Activated T-cell treated with anti-CD3 and anti-CD28 coated beads, Interleukin-2, amount 50 U/mL, for 48 hours (primary cell): ENCODE measurements at places on chromosomes 3 and 15.

DNA sequence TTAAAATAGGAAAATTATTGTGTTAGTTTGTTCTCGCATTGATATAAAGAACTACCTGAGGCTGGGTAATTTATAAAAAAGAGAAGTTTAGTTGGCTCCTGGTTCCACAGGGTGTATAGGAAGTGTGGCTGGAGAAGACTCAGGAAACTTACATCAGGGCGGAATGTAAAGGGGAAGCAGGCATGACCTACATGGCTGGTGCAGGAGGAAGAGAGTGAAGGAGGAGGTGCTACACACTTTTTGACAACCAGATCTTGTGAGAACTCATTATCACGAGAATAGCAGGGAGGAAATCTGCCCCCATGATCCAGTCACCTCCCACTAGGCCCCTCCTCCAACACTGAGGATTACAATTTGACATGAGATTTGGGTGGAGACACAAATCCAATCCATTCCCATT lies 490.7 kb downstream of the RBMS3 start:
- no peak for DNase-seq

GRCh38 chr3:108528459-108529252 lies 18.3 kb upstream of the MYH15 start:
- no peak for DNase-seq

- DNase-seq = peak; percentile 38
These were observed 87.3 kb upstream of the C15orf61 start for GRCh38 chr15:67433495-67434099.

- no peak for DNase-seq
These were observed 54.8 kb downstream of the ARHGEF26 start for GRCh38 chr3:154176036-154176435.

GRCh38 chr3:39903253-39903652 lies 93.8 kb downstream of the MYRIP start:
- no peak for DNase-seq

GRCh38 chr3:45892161-45892560 lies 5.8 kb downstream of the CCR9 start:
- no peak for DNase-seq

- no peak for DNase-seq
These were observed 399.0 kb upstream of the ARRDC4 start for GRCh38 chr15:97561529-97561928.

DNA sequence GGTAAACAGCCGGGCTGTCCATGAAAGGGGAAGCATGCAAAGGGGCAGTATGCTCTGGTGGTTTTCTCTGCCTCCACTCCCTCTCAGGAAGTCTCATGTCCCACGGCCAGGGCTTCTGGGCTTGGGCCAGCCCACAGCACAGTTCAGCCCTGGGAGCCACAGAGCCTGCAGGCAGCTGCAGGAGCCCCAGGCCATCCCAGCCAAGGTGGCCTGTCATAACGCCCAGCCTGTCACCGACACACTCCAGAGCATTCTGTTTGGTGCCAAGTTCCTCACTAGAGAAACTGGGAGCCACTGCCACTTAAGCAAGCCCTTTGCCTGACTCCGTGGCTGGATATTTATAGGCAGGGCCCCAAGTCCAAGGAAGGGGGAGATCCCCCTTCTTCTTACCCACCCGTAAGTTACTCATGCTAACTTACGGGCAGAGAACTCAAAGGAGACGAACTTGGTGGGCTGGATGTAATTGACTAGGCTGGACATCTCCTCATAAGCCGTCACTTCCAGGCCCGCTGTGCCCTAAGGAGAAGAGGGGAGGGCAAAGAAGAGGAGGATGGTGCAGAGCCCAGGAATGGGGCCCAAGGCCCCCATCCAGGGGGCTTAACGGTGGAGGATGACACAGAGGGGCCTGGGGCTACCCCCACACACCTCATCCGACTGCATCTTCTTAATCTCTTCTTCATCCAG lies 11.7 kb downstream of the PLCB2 start:
- no peak for DNase-seq

DNA sequence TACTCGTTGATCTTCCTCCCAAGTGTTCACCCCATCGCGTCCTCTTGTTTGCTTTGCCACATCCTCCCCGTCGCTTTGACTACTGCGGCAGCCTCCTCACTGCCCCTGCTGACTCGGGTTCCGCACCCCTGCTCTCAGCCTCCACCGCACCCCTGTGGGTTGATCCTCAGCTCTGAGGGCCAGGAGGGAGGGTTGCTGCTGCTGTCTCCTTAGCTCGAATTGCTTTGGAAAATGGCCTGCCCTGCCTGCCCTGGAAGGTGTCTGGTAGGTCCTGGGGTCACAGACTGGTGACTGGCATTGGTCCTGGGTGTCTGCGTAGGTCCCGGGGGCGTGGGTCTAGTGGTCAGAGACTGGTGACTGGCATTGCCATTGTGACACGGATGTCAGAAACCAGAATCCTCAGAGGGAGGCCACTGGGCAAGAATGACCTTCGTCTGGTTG lies 9.4 kb downstream of the MUC4 start:
- DNase-seq = peak; percentile 54

DNA sequence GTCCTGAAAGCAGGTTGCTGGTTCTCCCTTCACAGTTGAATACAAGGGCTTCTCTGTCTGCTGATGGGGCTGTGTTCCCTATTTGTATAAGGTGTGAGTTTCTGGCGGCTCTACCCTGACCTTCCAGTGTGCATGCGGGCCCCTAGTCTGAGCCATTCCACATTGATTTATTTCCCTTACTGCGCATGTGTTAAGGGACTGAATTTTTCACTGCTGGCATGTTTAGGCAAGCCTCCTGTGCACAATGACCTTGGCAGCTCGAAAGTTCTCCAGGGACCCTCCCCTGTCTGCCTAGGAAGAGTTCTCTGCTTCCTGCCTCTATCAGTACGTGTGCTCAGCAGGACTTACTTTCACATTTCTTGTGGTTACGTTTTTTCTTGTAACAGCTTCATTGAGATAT lies 11.4 kb downstream of the TRAK1 start:
- DNase-seq = no peak

DNA sequence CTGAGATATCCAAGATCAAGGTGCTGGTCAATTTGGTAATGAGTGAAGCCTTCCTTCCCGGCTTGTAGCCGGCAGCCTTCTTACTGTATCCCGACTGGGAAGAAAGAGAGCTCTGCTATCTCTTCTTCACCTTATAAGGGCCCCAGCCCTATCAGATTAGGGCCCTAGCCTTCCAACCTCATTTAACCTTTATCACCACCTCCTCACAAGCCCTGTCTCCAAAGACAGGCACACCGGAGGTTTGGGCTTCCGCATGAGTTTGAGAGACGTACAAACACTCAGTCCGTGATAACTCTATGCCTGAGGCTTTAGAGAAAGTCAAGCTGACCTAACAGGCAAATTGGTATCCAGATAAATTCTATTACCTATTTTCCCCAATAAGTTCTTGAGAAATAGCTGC lies 243.9 kb downstream of the OPA1 start:
- no peak for DNase-seq

GRCh38 chr15:63985221-63986184 lies 60.8 kb downstream of the DAPK2 start:
- no peak for DNase-seq

- DNase-seq = no peak
These were observed 129.8 kb downstream of the SLC25A26 start for GRCh38 chr3:66350601-66351000.

GRCh38 chr3:183688874-183689273 lies 8.7 kb upstream of the YEATS2 start:
- DNase-seq = no peak

- DNase-seq = no peak
These were observed 50.1 kb downstream of the GPR176 start for GRCh38 chr15:39869858-39870515.

GRCh38 chr3:50068134-50068533 lies 20.6 kb upstream of the RBM5 start:
- no peak for DNase-seq

DNA sequence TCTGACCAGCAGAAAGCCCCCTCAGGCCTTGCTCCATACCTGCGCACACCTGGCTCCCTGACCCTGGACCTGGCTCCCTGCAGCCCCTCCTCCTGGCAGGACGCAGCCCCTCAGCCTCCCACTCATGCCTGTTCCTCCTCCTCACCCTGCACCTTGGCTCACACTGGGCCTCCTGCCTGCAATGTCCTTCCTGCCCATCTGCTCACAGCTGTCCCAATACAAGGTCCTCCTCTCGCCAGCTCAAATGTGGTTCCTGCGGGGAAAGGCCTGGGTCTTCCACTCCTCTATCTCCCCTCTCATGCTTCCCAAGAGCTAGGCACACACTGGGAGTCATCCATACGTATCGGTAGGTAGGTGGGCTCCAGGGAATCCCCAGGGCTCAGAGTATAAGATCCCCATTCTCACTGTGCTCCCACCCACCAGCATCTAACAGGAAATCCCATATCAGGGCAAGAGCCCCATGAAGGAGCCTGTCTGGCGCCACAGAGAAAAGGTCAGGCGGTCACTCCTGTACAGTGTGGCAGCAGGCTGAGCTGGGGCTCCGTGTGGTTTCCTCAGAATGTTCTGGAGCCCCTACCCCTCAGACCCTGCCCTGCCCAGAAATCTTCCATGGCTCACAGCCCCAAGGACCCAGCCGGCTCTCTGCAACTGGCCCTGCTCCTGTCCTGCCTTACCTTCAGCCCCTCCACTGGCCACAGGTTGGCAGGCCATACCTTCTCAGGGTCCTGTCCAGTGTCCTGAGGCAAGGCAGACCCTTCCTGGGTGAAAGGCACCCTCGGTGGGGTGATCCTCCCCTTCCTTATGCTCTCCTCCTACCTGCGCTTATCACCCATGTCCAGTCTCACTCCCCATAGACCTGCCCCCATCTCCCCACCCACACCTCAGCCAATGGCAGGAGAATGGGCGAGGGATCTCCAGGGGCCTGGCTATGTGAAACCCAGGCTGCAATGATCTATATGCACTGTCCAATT lies 10.9 kb downstream of the PLCD1 start:
- DNase-seq = no peak

GRCh38 chr15:66038387-66039116 lies 169.3 kb downstream of the RAB11A start:
- no peak for DNase-seq

DNA sequence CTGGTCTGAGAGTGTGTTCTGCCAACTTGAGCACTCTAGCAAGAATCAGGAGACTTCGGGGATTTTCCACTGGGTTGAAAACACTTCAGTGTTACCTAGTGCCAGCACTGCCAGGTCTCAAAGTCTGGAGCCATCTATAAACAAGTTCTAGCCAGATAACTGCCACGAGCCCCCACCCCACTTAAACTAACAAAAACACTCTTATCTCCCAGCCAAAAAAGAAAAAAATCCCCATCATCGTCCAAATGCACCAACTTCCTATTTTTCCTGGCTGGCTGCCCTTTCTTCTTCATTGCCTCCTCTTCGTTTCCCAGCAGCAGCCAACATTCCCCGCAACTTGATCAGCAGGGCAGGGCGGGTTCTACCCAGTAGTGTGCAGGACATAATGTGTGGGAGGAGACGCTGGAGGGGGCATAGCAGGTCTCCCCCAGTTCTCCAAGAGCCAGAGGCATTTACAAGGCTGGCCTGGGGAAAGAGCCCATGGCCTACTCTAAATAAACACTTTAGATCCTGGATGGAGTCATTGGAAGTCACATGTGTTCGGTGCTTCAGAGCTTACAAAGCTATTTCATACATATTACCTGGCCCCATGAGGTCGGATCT lies 29.5 kb downstream of the C2CD4B start:
- no peak for DNase-seq

GRCh38 chr3:44400771-44401170 lies 62.2 kb downstream of the TCAIM start:
- no peak for DNase-seq

- DNase-seq = no peak
These were observed 43.8 kb downstream of the TKT start for GRCh38 chr3:53211706-53212702.

- DNase-seq = no peak
These were observed 35.0 kb upstream of the ABHD17C start for GRCh38 chr15:80660119-80660518.

- DNase-seq = no peak
These were observed 52.2 kb downstream of the EXOG start for GRCh38 chr3:38548154-38548931.

- no peak for DNase-seq
These were observed 9.9 kb downstream of the RAP2B start for GRCh38 chr3:153171918-153172317.

GRCh38 chr3:169939320-169939719 lies 27.3 kb upstream of the SEC62 start:
- DNase-seq = no peak

- no peak for DNase-seq
These were observed 54.0 kb downstream of the RAB11A start for GRCh38 chr15:65923264-65923663.

- no peak for DNase-seq
These were observed 286.4 kb downstream of the EPHB1 start for GRCh38 chr3:135081451-135081850.

DNA sequence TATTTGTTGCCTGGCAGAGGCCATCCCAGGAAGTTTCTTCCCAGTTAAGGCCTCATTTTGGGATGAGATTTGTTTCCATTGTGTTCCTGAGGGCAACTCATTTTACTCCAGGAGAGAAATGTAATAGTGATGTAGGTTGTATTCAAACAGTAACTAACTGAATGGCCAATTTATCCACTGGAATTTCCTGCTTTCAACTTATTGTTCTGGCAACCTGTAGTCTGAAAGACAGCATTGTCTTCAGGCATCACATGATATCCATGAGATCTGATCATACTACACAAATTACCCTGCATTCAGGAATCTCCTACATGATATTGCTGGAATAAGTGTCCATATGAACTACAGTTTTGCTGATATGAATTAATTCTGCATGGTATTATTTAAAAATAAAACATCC lies 79.5 kb upstream of the FGF7 start:
- DNase-seq = no peak

DNA sequence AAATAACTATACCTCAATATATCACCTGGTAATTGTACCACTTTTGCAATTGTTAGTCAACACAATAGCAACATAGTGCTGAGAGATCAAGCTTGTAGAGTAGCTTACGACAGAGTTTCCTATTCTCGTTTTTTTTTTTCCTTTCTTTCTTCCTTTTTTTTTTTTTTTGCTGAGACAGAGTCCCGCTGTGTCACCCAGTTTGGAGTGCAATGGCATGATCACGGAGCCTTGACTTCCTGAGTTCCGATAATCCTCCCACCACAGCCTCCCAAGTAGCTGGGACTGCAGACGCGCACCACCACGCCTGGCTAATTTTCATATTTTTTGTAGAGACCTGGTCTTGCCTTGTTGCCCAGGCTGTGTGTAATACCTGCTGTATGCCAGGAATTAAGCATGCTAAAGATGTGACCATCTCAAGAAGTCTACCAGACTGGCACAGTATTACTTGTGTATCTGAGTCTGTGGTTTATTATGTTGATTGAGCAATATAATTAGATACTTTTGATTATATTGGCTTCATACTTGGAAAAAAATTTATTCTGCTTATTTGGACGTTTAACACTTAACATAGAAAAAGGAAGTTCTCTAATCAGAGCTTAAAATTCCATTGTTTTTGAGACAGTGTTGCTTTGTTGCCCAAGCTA lies 3.0 kb downstream of the SELENOT start:
- no peak for DNase-seq

GRCh38 chr3:143037867-143038266 lies 36.5 kb downstream of the U2SURP start:
- DNase-seq = no peak

GRCh38 chr3:48151807-48152427 lies 36.3 kb downstream of the CDC25A start:
- DNase-seq = no peak
